ENCODE measurements at places on chromosomes 2 and 18.

DNA sequence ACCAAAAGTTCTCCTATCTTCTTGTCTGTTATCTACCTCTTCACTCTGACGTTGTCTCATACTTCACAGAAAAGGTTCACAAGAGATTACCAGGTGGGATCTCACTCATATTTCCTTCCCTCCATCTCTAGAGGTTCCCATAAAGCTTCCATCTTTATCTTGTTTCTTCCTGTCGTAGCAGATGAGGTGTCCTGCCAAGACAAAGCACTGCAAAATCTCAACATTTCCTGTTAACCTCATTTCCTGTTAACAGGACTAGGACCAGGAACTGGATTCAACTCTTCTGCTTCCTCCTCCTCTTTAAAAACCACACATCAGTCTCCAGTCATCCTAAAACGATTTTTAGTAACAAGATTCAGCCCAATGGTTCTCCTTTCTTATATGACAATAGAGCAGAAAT is 512.8 kb upstream of the NRP2 start:
- DNase-seq, result no peak

- no peak for DNase-seq
These were observed 13.4 kb downstream of the PARD6G start for GRCh38 chr18:80233899-80234298.

- no peak for DNase-seq
These were observed 193.3 kb upstream of the KLHL14 start for GRCh38 chr18:32966141-32966540.

DNA sequence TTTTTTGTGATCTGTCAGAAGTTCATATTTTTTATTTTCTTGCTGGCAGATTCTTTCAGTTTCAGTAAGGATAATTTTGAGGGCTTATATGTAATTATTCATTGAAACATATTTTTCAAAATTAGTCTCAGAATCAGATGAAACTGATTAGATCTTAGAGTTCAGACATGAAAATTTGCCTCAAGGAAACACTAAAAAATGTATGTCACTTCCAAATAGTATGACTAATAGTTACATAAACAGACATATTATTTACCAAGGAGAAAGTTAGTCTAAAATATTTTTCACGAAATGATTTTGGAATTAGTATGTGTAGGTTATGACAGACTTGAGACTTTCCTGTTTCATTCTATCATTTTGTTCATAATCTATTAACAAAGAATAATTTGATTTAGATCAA is 628.6 kb downstream of the CCDC85A start:
- DNase-seq, result no peak
